Left kidney (tissue), 8 donors: ENCODE measurements at places on chromosomes 1 and 21.
A peak's percentile ranks its signal among the peaks of the same experiment; 100 is the strongest.

DNA sequence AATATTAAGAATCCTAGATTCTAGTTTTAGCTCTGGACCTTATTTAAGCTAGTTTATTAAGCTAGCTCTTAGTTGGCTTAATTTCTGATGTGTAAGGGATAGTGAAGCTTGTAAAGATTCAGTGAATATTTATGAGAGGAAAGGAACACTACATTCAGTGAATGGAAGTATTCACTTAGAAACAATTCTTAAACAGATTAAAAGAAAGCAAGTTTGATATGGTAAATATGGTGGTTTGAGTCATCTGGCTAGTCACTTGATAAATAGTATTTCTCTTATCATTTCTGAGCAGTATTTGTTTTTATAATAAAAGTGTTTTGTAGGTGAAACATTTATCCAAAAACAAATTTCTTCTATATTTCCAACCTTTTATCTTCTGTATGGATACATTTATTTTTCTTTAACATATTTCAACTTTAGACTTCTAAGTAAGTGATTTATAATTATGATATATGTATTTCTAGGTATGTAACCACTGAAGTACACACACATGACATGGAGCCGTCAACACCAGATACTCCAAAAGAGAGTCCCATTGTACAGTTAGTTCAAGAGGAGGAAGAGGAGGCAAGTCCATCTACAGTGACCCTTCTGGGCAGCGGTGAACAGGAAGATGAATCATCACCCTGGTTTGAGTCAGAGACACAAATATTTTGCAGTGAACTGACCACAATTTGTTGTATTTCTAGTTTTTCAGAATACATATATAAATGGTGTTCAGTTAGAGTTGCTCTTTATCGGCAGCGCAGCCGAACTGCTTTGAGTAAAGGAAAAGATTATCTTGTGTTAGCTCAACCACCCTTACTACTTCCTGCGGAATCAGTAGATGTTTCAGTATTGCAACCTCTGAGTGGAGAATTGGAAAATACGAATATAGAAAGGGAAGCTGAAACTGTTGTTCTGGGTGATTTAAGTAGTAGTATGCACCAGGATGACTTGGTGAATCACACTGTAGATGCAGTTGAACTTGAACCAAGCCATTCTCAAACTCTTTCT is 55.6 kb downstream of the SUCO start:
- DNase-seq: no peak

DNA sequence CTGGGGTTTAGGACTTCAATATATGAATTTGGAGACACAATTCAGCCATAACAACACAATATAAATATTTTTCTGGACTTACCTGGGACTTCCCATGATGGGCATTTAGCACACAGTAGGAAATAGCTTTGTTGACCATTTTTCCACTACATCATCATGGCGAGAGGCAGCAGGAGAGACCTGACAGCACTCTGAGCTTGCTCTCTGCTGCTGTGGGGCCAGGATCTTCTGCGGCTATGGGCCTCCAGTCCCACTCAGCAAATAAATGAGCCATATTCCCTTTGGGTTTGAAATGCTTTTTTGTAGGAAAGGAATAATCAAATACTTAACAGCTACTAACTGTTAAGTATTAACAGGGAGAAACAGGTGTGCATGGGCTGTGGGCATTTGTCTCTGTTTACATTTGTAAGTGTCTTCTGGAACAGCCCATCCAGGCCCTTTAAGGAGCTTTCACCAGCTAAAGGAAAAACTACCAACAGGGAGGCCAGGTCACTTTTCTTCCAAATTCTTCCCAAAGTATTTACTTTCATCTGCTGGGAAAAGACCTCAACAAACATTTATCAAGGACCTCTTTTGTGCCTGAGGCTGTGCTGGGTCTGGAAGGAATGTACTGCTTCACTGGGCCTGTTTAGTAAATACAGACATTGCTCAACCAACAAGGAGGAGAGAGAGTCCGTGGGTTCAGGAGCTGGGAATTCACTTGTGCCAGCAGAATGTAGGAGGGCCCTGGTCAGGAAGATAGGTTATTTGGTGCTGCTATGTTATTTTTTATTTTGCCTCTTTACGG is 133.2 kb downstream of the LRIG2 start:
- DNase-seq: peak; percentile 36

DNA sequence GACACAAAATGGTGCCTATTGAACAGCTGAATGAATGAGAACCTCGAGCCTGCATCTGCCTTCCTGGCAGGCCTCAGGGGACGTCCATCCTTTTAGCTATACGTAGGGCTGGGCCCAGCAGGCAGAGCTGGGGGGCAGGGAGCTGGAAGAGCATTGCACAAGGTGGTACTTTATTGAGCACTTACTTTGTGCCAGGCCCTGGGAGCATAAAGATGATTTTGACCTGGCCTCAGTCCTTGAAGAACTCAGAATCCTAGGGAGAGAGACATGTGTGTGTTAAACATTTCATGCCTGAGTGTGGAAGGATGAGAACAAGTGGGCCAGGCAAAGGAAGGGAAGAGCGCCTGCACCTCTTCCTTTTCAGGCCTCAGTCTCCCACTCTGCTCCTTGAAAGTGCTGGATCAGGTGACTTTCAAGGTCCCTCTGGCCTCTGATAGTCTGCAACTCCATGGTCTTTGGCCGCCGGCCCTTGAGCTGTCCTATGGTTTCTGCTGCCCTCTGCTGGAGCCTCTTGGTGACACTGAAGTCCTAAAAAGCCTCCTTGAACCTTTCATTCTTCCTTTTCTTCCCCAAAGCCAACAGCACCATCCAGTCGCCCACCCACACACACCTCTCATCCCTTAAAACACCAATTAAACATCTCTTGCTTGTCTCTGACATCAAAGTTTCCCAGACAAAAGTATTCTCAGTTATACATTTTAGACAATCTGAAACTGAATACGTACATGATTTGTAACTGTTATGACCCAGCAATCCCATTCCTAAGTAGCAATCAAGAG is 3.5 kb upstream of the PEAR1 start:
- DNase-seq: peak; percentile 86

DNA sequence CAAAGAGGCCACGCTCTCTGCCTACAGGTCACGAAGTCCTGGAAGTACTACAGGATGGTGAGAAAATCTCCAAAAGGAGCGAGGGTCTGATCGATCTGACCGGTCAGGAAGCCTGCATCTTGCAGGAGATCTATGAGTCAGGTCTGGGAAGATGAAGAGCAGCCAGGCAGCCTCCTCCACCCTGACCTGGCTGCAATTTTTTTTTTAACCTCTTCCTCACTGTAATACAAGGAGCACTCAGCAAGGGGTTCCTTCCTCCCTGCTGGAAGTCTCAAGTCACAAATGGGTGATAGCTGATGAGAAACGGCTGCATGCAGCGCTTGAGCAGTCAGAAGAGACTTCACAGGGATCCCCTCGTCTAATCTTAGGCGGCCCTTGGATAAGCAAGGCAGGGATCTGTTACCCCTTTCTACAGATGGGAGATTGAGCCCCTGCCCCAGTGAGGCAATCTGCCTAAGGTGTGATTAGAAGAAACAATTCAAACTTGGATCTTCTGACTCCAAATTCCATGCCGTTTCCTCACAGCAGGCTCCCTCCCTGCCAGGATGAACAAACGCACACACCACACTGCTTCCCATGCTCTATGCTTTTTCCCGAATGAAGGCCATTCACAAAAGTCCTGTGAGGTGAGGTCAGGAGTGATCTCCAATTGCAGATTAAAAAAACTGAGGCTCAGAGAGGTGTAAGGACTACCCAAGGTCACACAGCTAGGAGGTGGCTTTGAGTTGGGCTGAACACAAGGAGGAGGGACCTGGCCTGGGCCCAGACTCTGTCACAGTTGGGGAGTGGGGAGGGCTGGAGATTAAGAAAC is 48.3 kb downstream of the ECE1 start:
- DNase-seq: no peak

- DNase-seq: no peak
Measured at GRCh38 chr1:185534801-185535200, 199.4 kb upstream of the HMCN1 start.

DNA sequence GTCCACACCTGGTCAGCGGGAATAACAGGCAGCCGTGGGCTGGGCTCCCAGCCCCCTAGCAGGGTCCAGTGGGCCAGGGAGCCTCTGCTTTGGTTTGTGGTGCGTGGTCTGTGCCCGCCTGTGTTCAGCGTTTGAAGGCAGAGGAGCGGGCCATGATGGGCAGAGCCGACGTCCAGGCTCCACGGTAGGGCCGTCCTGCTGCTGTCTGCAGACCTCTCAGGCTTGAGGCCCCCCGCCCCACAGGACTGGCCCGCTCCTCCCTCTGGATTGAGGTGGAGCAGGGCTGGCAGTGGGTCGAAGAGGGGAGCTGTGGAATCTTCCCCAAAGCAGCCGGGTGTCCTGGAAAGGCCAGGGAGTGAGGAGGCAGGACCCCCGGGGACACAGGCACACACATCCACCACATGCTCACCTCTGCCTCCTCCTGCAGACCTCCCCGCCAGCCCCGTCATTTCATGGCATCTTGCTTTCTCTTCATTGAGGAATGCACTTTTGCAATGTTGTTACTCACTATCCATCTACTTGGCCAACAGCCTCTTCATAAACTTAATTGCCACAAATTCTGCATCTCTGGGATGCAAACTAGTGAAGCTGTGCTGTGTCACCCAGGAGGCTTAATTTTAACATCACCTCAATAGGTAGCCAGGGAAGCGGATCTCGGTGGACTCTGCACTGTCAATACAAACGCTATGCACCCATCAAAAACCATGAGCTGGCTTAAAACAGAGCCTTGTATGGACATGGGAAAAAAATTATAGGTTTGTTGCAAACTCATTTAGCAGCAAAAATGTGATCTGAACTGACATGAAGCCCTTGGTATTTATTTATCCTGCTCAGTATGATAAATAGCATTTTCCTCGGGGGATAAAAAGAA is 85.9 kb downstream of the PDE9A start:
- DNase-seq: no peak

- no peak for DNase-seq
Measured at GRCh38 chr21:33029975-33030461, 4.3 kb downstream of the OLIG2 start.

GRCh38 chr1:177209357-177209756 is 38.6 kb downstream of the BRINP2 start:
- DNase-seq: peak; percentile 26

- DNase-seq: no peak
Measured at GRCh38 chr1:201466492-201466891, 2.5 kb downstream of the PHLDA3 start.

DNA sequence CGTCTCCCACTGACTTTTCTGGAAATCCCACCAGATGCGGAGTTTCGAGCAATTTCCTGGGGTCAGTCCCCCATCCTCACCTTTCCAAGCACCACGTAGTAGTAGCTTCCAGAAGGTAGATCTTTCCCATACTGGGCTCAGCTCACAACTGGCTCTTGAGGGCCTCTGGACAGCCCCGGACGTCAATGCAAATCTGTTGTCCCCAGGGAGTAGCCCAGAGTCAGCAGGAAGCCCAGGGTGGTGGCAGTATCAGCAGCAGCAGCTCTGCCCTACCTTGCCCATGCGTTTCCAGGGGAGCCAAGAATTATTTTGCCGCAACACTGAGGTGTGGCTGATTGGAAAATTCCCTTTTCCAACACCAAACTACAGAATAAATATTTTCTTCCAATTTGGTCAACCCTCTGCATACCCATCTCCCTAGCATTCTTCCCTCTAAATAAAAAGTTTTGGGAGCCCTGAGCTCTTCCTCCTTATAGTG is 70.3 kb downstream of the CD46 start:
- DNase-seq: no peak

- no peak for DNase-seq
Measured at GRCh38 chr21:36212513-36212780, 55.8 kb downstream of the DOP1B start.

DNA sequence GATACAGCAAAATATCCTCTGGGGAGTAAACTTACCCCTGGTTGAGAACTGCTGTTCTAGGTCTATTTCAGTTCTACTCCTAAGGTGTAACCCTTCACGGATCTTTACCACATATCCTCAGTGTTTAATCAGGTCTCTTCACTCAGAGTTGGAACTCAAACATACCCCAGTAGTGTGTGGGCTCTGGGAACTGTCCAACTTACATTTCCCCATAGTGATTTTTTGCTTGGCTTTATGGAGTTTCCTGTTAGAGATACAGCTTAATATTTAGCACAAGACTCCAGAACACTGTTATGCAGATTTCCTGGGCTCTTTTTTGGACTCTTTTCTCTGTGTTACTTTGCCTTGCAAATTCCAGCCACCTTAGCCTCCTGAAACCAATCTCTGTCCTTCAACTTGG is 26.7 kb upstream of the LIN9 start:
- DNase-seq: no peak

DNA sequence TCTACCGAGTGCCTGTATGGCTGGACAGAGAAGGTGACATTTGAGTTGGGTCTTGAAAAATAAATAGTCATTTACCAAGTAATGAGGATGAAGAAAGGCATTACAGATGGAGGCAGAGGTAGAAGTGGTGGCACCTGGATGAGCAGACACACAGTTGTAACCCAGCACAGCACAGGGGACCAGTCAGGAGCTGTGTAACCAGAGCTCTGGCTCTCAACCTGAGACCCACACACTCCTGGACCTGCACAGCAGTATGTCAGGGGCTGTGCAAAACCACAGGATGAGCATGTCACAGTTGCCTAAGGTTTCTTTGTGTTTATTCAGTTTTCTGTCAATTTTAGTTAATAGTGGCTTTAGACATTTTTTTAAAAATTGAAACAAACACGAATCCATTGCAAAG is 11.3 kb upstream of the MCOLN3 start:
- no peak for DNase-seq

DNA sequence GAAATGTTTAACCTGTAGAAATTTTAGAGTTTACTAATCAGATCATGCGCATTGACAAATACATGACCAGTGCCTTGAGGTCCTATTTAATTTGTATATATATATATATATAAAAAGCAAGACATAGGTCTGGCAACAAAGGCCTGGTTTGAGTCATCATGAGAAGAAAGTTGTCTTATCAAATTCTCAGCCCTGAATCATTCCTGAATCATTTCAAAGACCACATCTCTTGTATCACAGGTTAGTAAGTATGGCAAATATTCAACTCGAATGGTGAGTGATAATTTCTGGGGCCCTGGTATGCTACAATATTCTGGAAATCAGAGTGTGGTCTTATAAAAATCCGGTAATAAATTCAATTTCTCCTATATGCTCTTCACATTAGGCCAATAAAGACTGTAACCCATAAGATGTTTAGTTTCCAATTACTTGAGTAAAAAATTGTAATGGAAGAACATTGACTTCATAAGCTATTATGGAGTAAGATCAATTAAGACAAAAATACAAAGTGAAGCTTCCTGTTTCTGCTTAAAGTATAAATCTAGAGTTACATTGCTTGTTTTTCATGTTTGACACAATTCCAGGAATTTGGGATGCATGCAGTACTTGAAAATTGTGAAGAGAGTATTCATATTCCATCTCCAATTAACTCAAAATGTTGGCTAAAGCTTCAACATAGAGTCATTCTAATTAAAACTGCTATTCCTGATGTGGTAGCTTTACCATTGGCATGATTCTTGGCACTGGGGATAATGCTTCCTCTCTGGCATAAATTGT is 309.4 kb downstream of the BRINP3 start:
- no peak for DNase-seq
